ENCODE measurements at places on chromosomes 11 and 22.

- no peak for DNase-seq
Observed at GRCh38 chr22:44574640-44575380, 76.8 kb upstream of the RTL6 start.

- no peak for DNase-seq
Observed at GRCh38 chr11:17811352-17811751, 76.8 kb downstream of the KCNC1 start.

DNA sequence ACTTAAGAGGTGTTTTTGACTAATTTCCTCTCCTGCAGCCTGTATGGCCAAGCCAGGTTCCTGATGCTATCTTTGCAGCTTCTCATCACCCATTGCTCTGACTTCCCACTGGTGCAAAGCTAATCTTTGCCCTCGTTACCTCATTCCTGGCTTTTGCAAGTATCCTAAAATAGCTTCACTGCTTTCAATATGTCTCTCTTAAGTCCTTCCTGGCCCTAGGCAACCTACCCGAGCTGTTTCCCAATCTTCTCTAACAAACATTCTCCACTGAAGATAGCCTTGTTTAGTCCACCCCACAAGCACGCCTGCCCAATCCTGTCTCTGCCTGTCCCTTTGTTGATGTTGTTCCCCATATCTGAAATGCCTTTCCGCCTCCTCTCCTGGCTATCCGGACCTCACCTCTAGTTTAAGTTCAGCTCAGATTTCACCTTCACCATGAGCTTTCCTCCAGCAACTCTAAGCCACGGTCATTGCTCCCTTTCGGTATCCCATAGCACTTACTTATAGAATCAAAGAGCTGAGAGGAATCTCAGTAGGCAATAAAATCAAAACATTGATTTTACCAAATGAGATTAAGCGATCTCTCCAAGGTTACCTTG, 30.1 kb upstream of the CECR2 start:
- no peak for DNase-seq

- no peak for DNase-seq
Observed at GRCh38 chr11:133952199-133953190, 4.3 kb downstream of the IGSF9B start.

- DNase-seq, result no peak
Observed at GRCh38 chr11:85724748-85725465, 38.9 kb upstream of the CCDC89 start.

GRCh38 chr11:119511614-119512306, 88.8 kb upstream of the THY1 start:
- no peak for DNase-seq

DNA sequence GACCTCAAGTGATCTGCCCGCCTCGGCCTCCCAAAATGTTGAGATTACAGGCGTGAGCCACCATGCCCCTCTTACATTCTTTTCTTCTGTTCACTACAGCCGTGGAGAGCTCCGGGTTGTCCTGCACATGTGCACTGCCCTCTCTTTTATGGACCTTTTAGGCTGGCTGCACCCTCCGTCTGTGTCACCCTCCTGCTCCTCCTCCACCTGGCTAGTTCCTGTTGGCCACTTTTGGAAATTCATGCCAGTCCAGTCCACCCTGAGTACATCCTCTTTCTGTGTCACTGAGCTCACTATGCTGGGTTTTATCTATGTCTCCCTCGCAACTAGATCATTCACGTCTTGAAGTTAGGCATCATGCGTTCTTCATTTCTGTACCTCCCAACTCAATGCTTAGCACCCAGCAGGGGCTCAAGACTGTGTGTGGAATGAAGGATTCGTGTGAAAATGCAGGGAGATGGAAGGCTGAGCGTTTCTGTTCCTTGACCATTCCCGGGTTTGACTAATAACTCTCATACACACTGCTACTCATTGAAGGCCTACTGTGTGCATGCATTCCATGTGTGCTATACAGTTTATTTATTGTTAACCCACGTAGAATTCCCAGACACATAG, 60.6 kb downstream of the PTPRJ start:
- DNase-seq, result no peak

DNA sequence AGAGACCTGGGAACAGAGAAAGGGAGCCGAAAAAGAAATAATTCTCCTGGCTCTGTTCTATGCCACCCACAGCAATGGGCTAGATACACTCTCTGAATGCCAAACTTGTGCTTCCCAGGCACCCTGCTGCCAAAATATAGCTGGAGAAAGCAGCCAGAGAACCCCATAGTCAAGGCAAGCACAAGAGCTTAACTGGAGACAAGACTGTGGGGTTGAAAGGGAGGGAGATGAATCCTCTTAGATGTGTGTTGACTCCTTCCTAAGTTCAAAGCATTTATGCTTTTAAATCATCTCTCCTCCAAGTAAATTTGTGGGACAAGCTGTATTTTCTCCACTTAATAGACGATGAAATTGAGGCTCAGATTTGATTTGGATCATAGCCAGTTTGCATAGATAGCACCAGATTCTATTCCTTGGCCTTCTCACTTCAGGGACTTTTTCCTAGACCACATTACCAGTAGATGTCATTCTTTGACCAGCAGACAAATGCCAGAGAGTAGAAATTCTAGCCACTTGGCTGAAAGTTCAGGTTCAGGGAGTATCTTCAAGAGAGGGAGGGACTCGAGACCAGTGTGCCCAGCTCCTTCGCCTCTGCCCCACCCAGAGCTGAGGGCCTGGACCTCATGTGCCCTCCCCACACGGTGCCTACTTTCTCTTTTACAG, 16.5 kb upstream of the ETS1 start:
- no peak for DNase-seq

GRCh38 chr11:102263379-102264003, 53.8 kb upstream of the BIRC3 start:
- DNase-seq, result no peak

- no peak for DNase-seq
Observed at GRCh38 chr22:50674130-50674500, 1.5 kb downstream of the SHANK3 start.

DNA sequence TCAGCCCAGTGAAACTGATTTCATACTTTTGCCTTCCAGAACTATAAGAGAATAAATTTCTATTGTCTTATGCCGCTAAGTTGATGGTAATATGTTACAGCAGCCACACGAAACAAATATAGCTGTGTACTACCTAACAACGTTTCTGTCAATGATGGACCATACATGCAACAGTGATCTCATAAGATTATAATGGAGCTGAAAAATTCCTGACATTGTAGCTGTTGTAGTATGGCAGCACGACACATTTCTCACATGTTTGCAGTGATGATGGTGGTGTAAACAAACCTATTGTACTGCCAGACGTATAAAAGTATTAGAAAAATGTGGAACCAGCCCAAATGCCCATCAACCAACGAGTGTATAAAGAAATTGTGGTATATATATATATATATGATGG, 5.8 kb upstream of the SLC5A1 start:
- no peak for DNase-seq

GRCh38 chr11:56625946-56626345, 11.3 kb upstream of the OR5M1 start:
- no peak for DNase-seq

- peak; percentile 22 for DNase-seq
Observed at GRCh38 chr22:46935506-46936377, 173.3 kb downstream of the TBC1D22A start.

DNA sequence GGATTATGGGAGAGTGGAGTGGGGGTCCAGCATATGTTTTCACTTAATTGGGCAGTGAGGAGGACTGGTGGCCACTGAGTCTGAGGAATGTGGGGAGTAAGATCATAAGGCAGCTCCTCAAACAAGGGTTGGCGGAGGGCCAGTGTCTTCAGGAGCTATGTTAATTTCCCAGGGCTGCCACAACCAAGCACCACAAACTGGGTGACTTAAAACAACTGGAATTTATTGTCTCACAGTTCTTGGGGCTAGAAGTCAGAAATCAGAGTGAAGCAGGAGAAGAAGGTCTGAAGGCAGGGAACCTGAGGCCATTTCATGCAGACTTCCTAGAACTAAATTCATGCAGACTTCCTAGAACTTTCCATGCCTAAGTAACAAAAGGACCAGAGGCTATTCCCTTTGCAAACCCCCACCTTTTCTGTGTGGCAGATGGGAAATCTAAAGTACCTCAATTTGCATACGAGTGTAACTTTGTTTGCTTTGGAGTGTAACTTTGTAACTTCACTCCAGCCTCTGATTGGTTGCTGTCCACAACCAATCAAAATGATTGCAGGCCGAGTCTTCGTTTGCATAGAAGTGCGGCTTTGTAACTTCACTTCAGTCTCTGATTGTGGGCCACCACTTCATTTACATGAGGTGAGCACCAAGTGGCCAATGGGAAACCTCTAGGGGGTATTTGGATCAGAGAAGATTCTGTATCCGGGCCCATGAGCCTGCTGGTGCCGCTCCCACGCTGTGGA, 50.5 kb upstream of the ZBED5 start:
- DNase-seq, result peak; percentile 76

- no peak for DNase-seq
Observed at GRCh38 chr22:41539146-41540005, 4.9 kb downstream of the POLR3H start.

DNA sequence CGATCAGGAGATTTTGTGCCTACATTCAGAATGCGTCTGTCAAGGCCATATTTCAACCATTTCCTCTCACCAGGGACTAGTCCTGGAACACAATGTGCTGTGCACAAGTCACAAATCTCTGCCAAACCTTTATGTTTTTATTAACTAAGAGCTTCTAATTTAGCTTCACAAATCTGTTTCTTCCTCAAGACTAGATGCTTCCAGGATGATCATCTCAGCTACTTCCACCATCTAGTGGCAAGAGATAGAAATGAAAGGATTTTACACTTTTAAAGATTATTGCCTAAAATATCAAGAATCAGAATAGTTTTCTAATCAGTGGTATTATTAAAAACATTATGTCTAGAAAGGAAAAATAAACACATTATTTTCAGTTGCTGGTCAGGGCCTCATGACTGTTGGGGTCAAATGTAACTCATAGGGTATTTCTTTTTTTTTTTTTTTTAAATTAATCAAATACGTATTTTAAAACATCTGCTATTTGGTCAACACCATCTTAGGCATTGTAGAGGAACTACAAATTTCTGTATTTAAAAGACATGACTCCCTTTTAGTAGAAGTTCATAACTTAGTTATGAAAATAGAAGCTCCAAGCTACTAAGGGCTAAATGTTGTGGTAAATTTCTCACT, 1102.6 kb downstream of the DLG2 start:
- DNase-seq, result peak; percentile 6

GRCh38 chr11:8926236-8926635, 6.5 kb downstream of the C11orf16 start:
- no peak for DNase-seq

- no peak for DNase-seq
Observed at GRCh38 chr11:10862446-10862845, 4.6 kb upstream of the ZBED5 start.

GRCh38 chr11:102229510-102230123, 87.7 kb upstream of the BIRC3 start:
- DNase-seq, result no peak

GRCh38 chr11:68022531-68022930, 8.0 kb upstream of the NDUFS8 start:
- no peak for DNase-seq

DNA sequence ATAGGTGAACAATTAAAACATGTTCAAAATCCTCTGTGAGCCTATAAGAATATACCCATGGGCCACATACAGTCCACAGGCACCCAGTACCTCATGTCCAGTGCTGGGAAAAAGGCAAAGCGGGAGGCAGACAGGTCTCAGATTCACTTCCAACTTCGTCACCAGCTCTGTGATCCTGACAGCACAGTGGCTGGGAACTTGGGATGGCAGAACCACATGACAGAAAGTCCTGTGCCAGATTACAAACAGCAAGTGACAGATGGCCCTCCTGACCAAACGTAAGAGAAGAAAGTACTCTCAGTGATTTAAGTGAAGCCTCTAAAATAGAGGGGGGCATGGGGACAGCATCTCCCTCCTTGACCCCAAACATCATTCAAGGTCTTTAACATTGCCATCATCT, 5.8 kb downstream of the SLC1A2 start:
- no peak for DNase-seq

GRCh38 chr11:61174273-61174672, 13.0 kb upstream of the VPS37C start:
- DNase-seq, result no peak

- peak; percentile 66 for DNase-seq
Observed at GRCh38 chr22:33923660-33924246, 3.5 kb upstream of the LARGE1 start.

- no peak for DNase-seq
Observed at GRCh38 chr11:16818284-16818683, 79.8 kb downstream of the C11orf58 start.

DNA sequence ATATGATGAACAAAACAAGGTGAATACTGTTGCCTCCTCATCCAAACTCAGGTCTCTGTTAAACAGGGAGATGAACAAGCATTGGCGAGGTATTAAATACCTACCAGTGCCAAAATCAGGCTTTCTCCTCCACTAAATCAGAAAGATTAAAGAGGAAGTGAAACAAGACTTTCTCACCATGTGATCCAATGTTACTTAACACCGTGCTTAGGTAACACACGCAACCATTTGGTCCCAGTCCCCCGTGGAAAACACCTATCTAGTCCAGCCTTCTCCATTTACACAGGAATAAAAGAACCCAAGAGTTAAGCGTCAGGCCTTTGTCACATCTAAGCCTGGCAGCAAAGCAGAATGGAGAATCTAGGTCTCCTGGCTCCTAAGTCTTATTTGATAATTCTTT, 34.5 kb downstream of the TENM4 start:
- no peak for DNase-seq

DNA sequence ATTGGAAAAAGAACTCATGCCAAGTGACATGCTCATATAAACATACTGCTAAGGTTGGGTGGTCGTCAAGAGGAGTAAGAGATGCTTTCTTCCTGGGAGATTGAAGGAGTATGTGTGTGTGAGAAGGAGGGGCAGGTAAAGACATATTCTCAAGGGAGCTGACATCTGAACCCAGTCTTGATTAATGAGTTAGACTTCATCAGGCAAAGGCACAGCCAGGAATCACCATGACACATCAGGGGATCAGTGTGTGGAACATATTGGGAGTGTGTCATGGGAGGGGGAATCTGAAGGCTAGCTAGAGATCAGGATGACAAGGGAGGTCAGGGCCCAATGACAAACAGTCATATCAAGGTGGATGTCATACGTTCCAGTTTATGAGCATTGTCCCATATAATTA, 14.9 kb downstream of the CNTF start:
- no peak for DNase-seq

DNA sequence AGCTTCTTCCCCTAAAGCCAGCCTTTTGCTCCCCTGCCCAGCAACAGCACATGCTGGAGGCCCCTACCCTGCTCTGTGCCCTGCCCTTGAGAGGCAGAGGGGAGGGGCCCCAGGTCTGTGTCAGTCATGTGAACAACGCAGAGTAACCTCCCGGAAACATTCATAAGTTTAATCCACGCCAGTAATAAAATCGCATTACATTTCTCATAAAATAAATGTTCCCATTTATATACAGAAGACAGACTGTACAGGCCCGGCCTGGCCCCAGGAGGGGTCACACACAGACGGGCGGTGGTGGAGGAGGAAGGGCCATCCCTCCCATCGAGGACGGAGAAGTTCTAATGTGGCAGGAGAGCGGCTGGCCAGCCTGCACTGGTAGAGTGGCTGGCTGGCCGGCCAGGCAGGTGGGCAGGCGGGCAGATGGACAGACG, 39.5 kb downstream of the LMO1 start:
- DNase-seq, result no peak
